ENCODE measurements at places on chromosomes 6 and 20.

GRCh38 chr6:32168350-32168749 lies 4.0 kb downstream of the EGFL8 start:
- DNase-seq: no peak

GRCh38 chr6:119612911-119613381 lies 263.4 kb upstream of the MAN1A1 start:
- peak; percentile 55 for DNase-seq

- DNase-seq: peak; percentile 100
Measured at GRCh38 chr6:157764178-157765068, 58.6 kb upstream of the SNX9 start.

DNA sequence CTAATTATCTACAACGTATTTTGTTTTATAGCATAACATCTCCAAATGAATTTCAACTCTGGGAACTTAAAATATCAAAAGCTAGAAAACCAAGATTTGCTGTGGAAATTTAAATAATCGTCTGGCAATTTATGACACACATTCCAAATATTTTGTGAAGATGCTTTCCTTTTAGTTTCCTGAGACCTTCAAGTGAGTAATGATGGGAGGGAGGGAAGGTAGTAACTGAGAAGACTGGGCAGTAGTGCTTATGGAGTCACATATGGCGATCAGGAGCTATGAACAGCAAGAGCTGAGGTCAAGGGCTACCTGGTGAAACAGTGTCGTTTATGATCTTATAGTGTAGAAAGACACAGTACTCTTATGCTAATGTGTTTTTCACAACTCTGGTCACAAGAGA lies 178.2 kb upstream of the THEMIS start:
- peak; percentile 44 for DNase-seq

DNA sequence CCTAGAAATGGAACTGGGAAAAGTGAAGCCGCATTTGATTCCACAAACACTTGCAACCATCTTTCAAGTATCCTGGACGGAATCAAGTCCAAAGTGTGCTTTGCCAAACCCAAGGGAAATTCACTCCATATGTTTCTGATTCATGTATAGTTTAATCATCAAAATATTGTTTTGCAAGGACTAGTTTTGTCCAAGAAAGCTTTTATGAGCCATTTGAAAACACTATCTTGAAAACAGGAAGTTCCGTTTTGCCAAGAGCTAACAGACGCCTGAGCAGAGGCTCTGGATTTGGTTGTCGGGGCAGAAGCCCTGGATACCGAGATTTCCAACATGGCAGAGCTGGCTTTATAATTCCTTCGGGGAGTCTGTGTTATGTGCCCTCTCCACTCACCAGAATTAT lies 251.1 kb downstream of the PHACTR1 start:
- peak; percentile 57 for DNase-seq

- DNase-seq: peak; percentile 64
Measured at GRCh38 chr6:138692058-138692977, 81.3 kb upstream of the CCDC28A start.

- no peak for DNase-seq
Measured at GRCh38 chr20:62197311-62197710, 14.5 kb downstream of the MTG2 start.

DNA sequence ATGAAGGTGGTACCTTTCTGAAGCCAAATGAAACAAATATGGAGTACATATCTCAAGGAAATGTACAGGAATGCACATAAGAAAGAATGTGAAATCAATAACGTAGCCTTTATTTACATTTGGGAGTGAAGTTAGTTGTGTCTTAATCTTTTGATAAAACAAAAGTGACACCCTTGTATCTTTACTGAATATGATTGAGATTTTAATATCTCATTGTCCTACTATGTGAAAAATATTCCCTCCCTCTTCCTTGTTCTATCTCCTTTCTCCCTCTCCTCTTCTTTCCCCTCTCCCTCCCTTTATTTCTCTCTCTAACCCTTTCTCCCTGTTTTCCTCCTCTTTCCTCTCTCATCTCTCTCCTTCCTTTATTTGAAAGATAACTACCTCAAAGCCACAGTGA lies 89.1 kb downstream of the PTCHD4 start:
- DNase-seq: no peak

- peak; percentile 82 for DNase-seq
Measured at GRCh38 chr6:87929843-87930288, 117.8 kb upstream of the SPACA1 start.

DNA sequence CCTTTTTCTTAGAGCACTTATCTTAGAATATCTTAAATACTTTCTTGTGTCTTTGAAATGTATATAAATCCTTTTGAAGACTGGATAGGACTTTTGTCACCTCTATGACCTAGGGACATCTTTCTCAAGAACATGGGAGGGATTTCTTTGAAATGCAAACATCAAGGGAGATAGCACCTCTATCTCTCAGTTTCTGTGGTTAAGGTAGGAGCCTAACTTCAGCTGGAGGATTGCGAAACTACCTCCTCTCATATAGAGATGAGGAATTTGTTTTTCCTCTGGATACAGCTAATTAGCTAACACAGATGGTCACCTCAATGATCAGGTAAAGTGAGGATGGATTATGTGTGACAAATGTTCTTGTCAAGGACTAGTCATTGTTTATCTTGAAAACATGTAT lies 631.3 kb upstream of the IMPG1 start:
- no peak for DNase-seq

GRCh38 chr6:156787569-156788492 lies 10.7 kb downstream of the ARID1B start:
- no peak for DNase-seq

- no peak for DNase-seq
Measured at GRCh38 chr6:1614448-1615150, 4.9 kb downstream of the FOXC1 start.

DNA sequence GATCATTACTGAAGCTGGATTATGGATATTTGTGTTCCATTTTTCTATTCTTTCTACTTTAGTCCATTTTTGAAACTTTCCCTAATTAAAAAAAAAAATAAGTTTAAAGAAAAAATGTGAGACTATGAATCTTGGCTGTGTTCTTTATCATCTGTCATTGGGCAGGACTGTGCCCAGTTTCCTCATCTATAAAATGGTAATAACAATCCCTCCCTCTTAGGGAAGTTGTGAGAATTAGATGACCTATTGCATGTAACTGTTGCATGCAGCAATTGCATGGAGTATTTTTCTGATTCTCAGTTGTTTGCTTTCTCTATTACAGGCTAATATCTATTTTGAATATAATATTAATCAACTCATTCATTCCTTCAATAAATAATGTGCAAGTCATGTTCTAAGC lies 108.2 kb upstream of the LOC128125822 start:
- DNase-seq: no peak

Data from fibroblast of upper back skin (primary cell).